ENCODE measurements at places on chromosomes 1 and 21. TPM values are rescaled to one million over a fixed set of nuclear protein-coding genes. Genes with fewer than 3 reads are reported as not detected.

- no peak for DNase-seq
Observed at GRCh38 chr1:68308034-68308433, 75.7 kb upstream of the WLS start.

DNA sequence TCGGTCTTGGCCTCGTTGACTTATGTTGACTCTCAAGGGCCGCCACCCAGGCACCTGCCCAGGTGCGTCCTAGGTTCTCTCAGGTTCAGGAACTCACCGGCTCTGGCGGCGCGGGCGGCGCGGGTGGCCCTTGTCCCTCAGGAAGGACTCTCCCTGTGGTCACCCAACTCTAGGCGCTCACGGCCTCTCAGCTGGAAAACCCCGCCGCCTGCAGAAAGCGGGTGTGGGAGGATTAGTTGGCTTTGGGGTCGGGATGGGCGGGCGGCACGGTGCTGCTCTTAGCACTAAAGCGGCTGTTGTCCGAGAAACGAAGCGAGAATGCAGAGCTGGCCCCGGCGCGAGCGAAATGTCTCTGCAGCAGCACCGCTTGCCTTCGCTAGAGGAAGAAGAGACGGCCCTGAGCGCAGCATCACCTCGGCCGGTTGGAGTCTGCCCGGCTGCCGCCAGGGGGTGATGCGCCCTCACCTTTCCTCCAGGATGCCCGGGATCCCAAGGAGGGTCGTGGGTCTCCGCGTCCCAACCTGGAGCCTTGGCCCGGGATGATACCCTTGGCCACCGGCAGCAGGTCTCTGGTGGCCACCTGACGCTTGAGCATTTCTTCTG, 8.1 kb upstream of the TADA1 start:
- DNase-seq, result peak; percentile 41

DNA sequence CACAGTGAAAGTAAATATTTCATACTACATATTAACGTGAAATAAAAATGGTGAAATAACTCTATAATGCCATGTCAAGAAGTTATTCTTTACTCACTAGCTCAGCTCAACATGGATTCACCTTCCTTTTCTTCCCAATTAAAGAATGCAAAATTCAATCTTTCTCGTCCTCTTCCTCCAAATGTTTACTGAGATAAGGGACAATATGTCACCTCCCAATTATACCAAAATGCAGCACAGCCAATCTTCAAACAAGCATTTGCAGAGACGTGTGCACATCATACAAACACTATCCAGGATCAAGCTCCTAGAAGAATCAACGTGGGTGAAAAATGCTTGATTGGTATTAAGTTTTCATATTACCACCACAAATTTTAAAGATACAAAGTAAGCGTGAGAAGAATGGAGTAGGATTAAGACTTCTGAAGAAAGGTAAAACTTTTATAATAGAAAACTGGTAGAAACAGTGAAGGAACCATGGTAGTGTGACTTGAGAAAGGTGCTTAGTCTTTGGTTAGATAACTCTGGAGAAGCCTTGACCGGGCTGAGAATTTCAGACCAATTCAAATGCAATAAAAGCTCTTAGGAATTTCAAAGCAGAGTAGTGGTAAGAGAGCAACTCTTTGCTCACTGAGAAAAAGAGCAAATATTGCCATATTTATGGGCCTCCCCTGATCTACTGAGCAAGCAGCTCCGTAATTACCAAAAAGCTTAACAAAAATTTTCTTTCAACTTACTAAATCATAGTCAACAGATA, 7.2 kb downstream of the PTP4A2 start:
- DNase-seq, result no peak

DNA sequence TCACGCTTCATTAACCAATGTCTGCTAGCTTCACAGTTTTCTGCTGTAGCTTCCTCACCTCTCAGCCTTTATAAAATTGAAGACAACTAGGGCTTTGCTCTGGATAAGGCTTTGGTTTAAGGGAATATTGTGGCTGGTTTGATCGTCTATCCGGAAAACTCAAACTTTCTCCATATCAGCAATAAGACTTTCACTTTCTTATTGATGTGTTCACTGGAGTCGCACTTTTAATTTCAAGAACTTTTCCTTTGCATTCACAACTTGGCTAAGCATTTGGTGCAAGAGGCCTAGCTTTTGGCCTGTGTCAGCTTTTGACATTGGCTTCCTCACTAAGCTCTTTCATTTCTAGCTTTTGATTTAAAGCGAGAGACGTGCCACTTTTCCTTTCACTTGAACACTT, 12.9 kb downstream of the COA6 start:
- no peak for DNase-seq

- DNase-seq, result peak; percentile 68
Observed at GRCh38 chr21:25934771-25935224, 200.0 kb downstream of the GABPA start.

- no peak for DNase-seq
Observed at GRCh38 chr1:201552941-201553351, 14.0 kb downstream of the NAV1 start.

DNA sequence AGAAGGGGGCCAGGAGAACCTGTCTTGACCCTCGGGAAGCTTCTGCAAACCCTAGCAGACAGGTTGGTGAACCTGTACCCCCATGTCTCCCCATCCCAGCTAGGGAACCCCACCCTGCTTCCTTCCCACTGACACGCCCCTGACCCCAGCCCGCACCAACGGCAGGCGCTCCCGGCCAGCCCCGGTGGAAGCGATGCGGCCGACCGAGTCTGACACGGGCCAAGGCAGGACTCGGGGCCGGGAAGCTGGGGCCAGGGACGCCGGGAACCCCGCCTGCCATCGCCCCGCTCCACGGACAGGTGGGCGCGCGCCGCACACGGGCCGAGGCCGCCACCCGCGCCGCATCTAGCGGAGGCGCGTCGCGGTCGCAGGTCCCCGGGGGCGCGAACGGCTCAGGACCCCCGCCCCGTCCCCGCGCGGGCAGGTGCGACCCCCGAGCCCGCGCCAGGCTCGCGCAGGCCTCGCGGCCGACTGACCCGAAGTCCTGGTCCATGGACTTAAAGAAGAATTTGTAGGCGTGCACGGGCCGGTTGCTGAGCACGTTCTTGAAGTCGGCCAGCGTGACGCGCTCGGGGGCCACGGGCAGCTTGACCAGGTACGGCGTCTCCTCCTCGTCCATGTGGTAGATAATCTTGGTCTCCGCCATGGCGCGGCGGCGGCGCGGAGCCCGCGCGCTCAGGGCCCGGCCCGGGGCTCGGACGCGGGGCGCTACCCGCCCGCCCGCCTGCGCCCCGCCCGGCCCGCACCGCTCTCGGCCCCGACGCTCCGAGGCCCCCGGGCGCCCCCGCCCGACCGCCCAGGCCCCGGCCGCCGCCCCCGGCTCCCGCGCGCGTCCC, 580 bp downstream of the DVL1 start:
- no peak for DNase-seq

DNA sequence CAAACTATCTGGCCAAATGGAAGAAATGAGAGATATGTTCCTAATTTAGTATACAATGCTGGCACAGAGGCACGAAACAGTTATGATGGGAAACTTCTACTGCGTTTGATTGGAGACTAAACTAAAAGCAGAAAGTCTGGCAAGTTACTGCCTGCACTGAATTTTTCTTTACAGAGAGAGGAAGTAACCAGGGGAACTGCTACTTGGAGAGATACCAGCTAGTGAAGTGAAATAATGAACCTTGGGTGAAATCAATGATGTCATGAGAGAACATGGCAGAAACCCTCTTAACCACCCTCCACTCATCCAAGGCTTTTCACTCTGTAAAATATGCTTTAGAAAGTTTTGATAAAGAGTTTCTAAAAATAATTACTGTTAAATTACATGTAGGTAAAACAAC, 29.3 kb downstream of the NIBAN1 start:
- DNase-seq, result no peak

DNA sequence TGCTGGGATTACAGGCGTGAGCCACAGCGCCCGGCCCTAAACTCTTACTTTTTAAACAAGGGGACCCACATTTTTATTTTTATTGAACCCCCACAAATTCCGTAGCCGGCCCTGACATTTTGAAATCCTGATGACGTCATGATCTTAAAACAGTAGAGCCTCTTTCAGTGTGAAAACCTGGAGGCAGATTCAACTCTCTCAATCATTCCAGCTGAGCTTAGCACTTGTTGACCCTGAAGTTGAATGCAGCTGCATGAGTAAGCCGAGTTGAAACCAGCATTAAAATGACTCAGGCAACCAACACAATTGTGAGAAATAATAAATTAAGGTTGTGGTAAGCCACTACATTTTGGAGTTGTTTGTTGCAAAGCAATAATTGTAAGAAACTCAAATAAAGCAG, 93.9 kb upstream of the ADGRL4 start:
- DNase-seq, result no peak

- DNase-seq, result no peak
Observed at GRCh38 chr1:185467122-185467521, 150.1 kb upstream of the IVNS1ABP start.

- DNase-seq, result no peak
Observed at GRCh38 chr1:70495370-70495769, 84.3 kb downstream of the CTH start.

DNA sequence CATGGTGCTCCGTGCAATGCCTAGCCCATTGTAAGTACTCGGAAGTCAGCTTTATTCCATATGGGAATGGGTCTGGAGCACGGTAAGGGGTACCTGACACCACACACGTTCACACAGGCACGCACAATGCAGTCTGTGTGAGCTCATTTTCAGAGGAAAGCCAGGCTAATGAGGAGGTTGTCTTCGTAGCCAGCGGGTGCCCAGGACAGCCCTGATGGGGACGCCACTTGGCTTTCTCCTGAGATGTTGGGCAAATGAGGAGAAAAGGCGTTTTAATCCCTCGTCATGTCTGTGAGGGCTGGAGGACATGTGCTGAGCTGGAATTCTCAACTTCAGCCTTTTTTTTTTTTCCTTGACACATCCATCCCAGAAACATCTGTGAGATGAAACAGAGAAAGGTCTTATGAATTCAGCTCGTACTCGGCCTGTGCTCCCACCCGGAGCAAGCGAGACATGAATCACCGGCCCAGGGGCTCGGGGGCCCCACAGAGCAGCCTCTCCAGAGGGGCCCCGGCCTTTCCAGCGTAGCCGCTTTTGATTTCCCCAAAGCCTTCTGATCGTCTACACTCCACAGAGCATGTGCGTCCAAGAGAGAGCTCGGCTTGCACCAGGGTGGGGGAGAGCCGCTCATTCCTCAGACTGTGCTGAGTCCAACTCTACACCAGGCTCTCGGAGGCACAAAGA, 125.1 kb downstream of the EPHB2 start:
- no peak for DNase-seq

DNA sequence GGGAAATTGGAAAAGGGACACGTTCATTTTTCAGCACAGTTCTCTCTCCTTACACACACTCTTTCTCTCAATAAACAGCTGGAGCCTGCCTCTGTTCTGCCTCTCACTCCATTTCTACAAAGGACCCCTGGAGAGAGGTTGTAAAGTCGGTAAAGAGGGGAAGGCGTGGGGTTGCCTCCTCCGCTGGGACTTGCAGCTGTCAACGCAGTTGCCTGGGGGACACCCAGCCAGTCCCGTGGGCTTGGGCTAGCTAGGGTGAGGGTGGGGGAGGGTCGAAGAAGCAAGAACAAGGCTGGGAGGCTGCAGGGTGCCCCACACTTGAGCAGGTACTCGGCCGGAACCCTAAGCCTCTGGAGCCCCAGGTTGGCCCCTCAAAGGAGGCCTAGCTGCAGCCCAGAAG, 27.6 kb downstream of the C1orf216 start:
- no peak for DNase-seq

- DNase-seq, result no peak
Observed at GRCh38 chr1:114660238-114660637, 9.6 kb downstream of the DENND2C start.

DNA sequence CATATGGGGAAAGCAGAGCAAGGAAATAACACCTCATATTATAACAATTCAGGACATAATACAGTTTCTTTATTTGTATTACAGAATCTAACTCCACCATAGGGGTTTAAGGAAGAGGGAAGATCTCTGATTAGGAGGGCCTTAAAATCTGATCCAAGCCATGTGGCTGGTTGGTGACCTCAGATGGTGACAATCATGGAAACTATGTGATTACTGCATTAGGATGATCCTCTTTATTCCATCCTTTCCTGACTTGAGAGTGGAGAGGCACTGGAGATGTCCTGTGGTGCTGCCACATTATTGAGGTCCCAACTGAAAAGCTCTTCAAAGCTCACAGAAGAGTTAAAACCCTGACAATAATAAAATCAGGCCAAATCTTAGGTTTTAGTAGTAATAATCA, 168.1 kb upstream of the BEND5 start:
- no peak for DNase-seq

Gene LRRC71
- not detected for total RNA-seq

Gene SYNC
- total RNA-seq, result 17.9 TPM

Gene COA6
- 33.3 TPM for total RNA-seq

Gene CD1D
- total RNA-seq, result 1.4 TPM

Gene ANXA9
- total RNA-seq, result not detected

Gene CRYBG2
- total RNA-seq, result not detected

Gene TNFRSF1B
- total RNA-seq, result 16.6 TPM

Gene SPRR2G
- total RNA-seq, result not detected
